Activated naive CD4-positive, alpha-beta T cell (primary cell): ENCODE measurements at places on chromosomes 3 and 15.

DNA sequence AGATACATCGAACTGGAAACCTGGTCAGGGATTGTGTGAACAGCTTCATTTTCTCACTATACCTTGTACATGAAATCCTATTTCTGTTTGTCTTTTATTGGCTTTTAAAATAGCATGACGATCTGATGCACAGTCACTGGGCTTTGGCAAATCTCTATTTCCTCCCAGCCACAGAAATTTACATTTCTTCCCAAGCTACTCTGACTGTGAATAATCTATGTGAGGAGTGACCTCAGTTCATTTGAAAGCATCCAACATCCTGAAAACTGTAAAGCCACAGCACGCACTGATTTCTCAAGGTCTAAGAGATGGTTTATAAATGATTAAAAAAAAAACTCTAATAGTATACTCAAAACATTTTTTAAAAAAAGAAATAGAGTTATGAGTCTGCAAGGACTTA lies 450.3 kb downstream of the IL5RA start:
- no peak for DNase-seq

- DNase-seq, result no peak
Observed at GRCh38 chr3:14791343-14791945, 27.3 kb upstream of the FGD5 start.

DNA sequence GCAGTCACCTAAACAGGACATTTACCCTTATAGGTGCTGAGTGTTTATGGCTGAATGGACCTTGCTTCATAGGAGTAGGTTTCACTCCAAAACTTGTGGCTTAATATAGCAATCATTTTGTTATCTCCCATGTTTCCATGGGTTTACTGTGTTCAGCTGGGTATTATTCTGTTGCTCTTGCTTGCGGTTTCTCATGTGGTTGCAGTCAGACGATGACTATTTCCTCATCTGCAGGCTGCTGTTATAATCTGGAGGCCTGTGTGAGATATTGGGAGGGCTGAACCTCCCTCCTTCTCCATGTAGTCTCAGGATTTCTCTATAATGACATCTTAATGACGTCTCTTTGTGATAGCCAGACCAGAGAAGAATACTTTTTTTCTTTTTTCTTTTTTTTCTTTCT lies 98.1 kb downstream of the ZPLD1 start:
- no peak for DNase-seq

- DNase-seq, result no peak
Observed at GRCh38 chr3:57974796-57975388, 33.3 kb upstream of the FLNB start.

- DNase-seq, result no peak
Observed at GRCh38 chr15:40238532-40239403, at the start of gene PAK6. TSS of gene PAK6 (plus strand) at chr15:40239063. CDS start at chr15:40264786, 25,723 bp downstream.

GRCh38 chr3:71791634-71792033 lies 6.7 kb upstream of the PROK2 start:
- DNase-seq, result no peak

- no peak for DNase-seq
Observed at GRCh38 chr3:114841515-114841914, 305.6 kb downstream of the ZBTB20 start.

DNA sequence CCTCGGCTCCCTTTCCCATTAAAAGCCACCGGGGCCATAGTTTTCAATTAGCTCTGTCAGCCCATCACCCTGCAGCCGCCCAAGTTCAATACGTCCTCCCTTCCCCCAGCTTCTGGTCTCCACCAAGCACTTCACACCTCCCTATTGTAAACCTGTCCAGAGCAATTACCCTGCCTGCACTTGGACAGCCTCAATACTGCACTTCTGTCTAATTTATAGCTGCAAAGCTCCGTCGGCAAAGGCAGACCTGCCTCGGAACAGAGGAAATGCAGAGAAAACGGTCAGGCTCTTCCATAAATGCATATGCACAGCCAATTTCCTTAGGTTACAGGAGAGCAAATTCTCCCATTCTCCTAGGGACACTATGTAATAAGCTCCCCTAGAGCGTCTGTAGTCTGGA lies 21.9 kb downstream of the LRIG1 start:
- DNase-seq, result no peak

- DNase-seq, result no peak
Observed at GRCh38 chr15:63287109-63287508, 9.7 kb downstream of the APH1B start.

- DNase-seq, result no peak
Observed at GRCh38 chr3:185316740-185317412, 46.1 kb upstream of the MAP3K13 start.

DNA sequence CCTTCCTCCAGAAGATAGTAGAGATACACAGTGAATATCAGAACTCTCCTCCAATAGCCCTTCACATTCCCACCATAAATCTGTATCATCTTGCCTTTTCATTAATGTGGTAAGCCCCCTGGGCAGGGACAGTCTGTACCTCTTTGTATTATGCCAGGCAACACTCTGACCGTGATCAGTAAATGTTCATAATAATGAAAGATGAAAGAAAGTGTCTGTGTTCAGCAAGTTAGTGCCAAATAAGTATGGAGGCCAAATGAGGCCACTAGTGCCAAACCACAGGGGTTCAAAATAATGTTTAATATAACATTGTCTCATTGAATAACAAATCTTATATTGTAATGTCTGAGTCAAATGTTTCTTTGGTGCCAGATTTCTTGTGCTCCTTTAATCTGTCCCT lies 104.3 kb downstream of the CMSS1 start:
- DNase-seq, result no peak

DNA sequence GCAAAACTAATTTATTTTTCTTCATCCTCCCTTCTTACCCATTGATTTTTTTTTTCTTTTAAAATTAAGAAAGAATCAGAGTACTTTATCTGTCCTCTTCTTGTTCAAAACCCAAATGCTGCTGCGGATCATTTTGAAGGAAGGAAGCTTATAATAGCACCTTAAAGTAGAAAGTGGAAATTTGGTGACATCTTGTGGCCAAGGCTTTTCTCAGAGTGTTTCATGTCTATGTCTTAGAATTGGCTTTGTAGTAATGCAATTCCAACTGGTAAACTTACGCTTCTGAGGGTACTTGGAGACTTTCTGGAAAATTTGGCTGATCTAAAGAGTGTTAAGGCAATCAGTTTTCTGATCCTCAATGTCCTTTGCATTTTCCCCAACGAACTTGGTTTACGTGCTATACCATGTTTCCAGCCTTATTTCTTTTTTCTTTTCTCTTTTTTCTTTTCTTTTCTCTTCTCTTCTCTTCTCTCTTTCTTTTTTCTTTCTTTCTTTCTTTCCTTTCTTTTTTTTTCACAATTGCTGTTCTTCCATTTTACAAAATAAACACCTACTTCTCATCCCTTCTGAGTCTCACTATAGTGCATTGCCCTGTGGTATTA lies 30.7 kb downstream of the C3orf38 start:
- DNase-seq, result no peak

GRCh38 chr3:183265157-183265642 lies 12.1 kb downstream of the B3GNT5 start:
- no peak for DNase-seq

GRCh38 chr15:85044894-85045293 lies 63.2 kb downstream of the PDE8A start:
- no peak for DNase-seq

DNA sequence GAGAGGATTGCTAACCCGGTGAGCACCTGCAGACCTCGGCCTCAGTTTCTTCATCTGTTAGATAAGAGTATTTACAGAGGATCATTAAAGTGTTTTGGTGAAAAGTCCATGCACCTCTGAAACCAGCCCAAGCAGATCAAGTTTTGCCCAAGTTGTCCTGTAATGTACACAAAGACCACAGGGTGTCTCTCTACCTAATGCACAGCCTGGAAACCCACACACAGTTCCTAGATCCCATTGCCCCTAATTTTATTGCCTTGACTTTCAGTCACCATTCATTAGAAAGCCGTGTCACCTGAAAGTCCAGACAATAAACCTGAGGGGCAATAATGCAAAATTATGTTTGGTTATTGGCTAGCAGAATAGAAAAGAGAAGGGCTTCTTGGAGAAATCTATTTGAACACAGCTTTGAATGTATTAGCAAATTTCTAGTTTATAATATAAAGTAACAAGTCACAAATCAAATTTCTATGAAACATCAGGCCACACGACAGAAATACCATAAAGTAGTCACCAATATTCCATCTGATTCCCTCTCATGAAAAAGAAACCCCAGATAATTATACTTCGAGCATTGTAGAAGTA lies 161.3 kb upstream of the SLC2A2 start:
- DNase-seq, result no peak

DNA sequence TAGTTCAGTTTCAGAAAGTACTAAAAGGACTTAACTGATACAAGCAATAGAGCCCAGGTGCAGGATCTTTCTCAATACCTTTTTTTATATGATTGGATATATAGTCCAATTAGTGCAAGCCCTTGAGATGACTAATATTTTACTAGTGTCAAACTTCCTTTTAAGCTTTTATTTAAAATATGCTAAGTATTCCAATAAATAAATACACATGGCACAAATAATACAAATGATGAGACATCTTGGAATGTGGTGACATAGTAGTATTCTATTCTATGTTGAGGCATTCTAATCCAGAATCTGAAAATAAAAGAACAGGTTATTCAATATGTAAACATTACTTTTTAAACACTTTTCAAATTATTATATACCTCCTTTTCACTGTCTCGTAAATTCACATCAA lies 670.0 kb downstream of the SI start:
- no peak for DNase-seq

DNA sequence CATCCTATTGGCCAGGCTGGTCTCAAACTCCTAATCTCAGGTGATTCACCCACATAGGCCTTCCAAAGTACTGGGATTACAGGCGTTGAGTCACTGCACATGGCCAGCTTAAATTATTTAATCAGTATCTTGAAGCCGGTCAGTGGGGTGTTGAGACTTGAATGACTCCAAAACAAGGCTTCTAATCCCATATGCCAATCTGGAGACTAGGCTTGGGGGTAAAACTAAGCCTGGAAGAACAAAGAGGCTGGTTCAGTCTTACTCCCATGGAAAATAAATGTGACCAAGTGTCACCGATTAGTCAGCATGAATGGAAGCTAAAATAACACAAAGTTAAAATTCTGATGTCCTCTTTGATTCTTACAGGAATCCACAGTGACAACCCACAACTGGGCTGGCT lies 509.1 kb downstream of the FOXP1 start:
- DNase-seq, result no peak

- no peak for DNase-seq
Observed at GRCh38 chr3:32725721-32726120, 40.7 kb downstream of the CNOT10 start.
